ENCODE measurements at places on chromosomes 16 and 17. TPM values are rescaled to one million over a fixed set of nuclear protein-coding genes. Genes with fewer than 3 reads are reported as not detected.

NLK gene
- total RNA-seq, result 7.8 TPM

CACNA1H gene
- 0.27 TPM for total RNA-seq

KRT9 gene
- not detected for total RNA-seq

DNA sequence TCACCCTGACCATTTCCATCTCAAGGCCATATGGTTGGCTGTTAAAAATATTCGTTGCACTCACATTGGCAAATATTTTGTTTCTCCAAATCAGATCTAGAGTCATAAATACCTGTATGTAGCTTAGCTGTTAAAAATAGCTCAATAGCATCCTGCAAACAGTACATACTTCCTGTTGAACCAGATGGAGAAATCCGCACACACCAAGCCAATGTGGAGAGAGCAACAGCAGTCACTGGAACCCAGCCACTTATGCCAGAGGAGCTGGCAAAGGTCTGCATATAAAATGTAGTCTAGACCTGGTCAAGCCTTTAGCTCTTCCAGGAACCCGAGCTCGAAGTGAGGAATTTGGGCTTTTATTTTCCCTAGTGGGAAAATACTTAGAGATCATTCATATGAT is 146.4 kb upstream of the KCNJ16 start:
- DNase-seq, result no peak
- no peaks in the 10 kb centered on the region for H3K4me1 ChIP-seq
- no peaks in the 10 kb centered on the region for H3K36me3 ChIP-seq
- no peak overlapping the region for H3K4me3 ChIP-seq
- H3K27ac ChIP-seq, result no peak overlapping the region
- H3K27me3 ChIP-seq, result peaks cover 3% of the 10 kb centered on the region

- peaks cover 7% of the 10 kb centered on the region for H3K27me3 ChIP-seq
- no peak overlapping the region for H3K27ac ChIP-seq
- H3K4me3 ChIP-seq, result no peak overlapping the region
- peaks cover 3% of the 10 kb centered on the region for H3K4me1 ChIP-seq
These were observed 221.3 kb downstream of the C16orf78 start for GRCh38 chr16:49594685-49595498.

DNA sequence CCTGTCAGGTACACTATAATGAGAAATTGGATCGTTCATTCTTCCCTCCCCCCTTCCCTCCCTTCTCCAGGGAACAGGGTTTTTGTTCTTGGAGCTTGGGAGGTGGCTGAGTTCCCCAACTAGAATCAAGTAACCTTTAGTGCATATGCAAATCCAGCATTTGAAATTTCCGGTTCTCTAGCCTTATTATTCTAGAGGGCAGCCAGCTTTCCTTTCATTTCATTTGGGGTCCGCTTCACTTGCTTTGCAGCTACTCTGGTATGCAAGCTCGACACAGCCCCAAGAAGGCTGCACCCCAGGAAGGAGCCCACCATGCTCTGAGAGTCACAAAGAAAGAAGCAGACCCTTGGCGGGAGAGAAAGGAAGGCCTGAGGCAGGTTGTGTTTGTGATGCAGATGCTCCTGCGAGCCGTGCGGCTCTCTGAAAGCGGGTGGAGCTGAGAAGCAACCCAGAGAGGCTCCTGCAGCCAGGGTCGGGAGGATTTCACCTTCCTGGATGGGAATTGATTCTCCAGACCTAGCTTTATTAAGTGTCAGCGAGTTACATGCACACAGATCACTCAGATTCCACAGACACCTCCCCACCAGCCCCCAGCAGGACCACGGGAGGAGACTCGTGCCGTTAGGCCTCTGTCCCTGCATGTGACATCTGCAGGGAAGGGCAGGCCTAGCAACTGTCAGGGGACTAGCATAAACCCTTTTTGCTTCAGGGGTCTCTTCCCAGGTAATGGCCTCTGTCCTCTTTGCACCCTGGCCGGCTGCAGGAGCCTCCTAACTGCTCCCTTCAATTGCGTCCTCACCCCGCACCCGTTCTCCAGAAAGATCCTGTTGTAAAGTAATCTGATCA is 34.5 kb downstream of the PMM2 start:
- H3K27me3 ChIP-seq, result no peaks in the 10 kb centered on the region
- DNase-seq, result no peak
- H3K4me1 ChIP-seq, result peaks cover 7% of the 10 kb centered on the region
- H3K4me3 ChIP-seq, result no peak overlapping the region

DNA sequence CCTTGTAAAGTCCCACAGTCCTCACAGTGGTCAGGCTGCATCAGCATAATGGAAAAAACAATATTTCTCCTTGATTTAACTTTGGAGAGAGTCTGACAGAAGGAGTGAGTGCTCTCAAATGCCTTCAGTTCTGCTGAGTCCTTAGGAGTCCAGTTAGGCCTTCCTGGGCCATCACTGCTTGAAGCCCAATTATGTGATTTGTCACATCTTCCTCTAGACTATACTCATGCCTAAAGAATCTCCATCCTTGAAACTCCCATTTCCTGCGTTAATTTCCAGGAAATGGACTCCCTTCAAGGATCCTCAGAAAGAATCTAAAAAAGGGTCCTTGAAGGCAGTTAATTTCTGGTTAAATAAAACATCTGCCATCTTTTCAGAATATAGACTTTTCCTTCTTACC is 52.8 kb downstream of the SLFN5 start:
- peaks cover 1% of the 10 kb centered on the region for H3K27me3 ChIP-seq
- H3K27ac ChIP-seq, result no peak overlapping the region
- H3K4me3 ChIP-seq, result no peak overlapping the region
- peaks cover 6% of the 10 kb centered on the region for H3K4me1 ChIP-seq

GRCh38 chr17:41917679-41918313 is 955 bp downstream of the ACLY start:
- H3K4me3 ChIP-seq, result peak overlapping the region; percentile 95
- H3K4me1 ChIP-seq, result peaks cover 34% of the 10 kb centered on the region
- H3K27me3 ChIP-seq, result no peaks in the 10 kb centered on the region
- H3K36me3 ChIP-seq, result peaks cover 4% of the 10 kb centered on the region
- peak; percentile 59 for DNase-seq

GRCh38 chr17:78038748-78039288 is 80.3 kb downstream of the TNRC6C start:
- no peak for DNase-seq
- H3K27me3 ChIP-seq, result no peaks in the 10 kb centered on the region
- no peak overlapping the region for H3K27ac ChIP-seq
- no peak overlapping the region for H3K4me3 ChIP-seq
- H3K36me3 ChIP-seq, result peaks cover 31% of the 10 kb centered on the region

Data from activated CD8-positive, alpha-beta T cell treated with anti-CD3 and anti-CD28 coated beads for 36 hours (primary cell).